Activated T-helper 2 cell treated with anti-CD3 and anti-CD28 coated beads, Interferon-gamma antibody, Interleukin-2, Interleukin-4, amounts not matched to agents 10 μg/mL and 5 μg/mL and 100 μg/mL, durations not matched to agents 14 hours and 24 hours and 36 hours (primary cell): ENCODE measurements at places on chromosomes 6 and 20.
A peak's percentile ranks its signal among the peaks of the same experiment; 100 is the strongest.

GRCh38 chr20:43662943-43663655 lies 3.8 kb upstream of the MYBL2 start:
- DNase-seq: no peak

GRCh38 chr6:23828861-23829260 lies 297.2 kb upstream of the NRSN1 start:
- DNase-seq: no peak

GRCh38 chr20:2469991-2470422 lies 582 bp downstream of the SNRPB start:
- DNase-seq: peak; percentile 65

- DNase-seq: no peak
Measured at GRCh38 chr6:169722362-169723199, 1.7 kb downstream of the PHF10 start.

DNA sequence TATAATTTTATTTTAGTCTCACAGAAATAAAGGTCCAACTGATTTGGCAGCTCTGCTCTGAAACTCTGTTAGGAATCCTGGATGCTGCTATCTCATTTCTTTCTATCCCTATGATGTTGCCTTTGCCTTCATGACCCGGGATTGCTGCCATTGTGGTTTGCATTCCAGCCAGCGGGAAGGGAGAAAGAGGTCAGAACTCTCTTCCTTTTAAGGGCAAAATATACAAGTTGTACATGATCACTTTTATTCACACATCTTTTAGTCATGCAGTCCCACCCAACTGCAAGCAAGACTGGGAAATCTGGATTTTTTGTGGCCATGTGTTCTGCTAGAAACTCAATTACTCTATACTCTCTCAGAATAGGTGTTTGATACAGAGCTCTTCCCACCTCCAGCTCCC lies 263.1 kb upstream of the ZFP64 start:
- DNase-seq: no peak

- DNase-seq: no peak
Measured at GRCh38 chr6:24431045-24431451, 28.3 kb downstream of the MRS2 start.
